ENCODE measurements at places on chromosomes 6 and 20.
A peak's percentile ranks its signal among the peaks of the same experiment; 100 is the strongest.

DNA sequence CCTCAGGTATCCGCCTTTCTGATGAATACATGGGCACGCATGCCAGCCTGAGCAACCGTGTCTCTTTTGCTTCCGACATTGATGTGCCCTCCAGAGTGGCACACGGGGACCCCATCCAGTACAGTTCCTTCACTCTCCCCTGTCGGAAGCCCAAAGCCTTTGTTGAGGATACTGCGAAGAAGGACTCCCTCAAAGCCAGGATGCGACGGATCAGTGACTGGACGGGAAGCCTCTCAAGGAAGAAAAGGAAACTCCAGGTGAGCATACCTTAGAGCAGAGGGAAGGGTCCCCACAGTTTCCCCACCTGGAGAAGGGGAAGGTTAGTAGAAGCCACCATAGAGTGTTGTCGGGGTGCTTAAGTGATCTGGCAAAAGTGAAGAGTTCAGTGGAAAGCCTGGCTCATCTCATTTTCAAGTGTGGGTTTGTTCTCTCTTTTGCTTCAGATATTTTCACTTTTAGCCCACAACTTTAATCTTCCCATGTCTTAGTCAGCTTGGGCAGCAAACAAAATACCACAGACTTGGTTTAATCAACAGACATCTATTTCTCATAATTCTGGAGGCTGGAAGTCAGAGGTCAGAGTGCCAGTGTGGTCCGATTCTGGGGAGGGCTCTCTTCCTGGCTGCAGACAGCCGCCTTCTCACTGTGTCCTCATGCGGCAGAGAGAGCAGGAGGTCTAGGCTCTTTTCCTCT is 133.5 kb upstream of the CLDN20 start:
- no peak for DNase-seq

GRCh38 chr6:142746524-142746923 is 198.5 kb downstream of the HIVEP2 start:
- no peak for DNase-seq

DNA sequence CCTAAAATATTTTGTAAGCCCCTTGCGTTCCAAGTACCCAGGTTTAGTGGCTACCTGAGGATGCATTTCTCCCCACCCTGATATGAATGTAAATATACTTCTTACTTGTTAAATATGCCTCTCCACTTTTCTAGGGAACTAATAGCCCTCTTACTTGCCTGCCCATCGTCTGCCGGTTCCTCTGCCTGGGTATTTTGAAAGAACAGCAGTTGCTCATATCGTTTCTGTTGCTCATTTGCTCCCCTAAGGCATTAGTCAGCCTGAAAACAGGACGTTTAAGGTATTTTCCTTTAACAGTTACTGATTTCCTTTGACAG is 141.3 kb upstream of the CARMIL1 start:
- DNase-seq, result no peak

- DNase-seq, result peak; percentile 72
Measured at GRCh38 chr20:63238514-63239125, 2.9 kb downstream of the BIRC7 start.

- peak; percentile 52 for DNase-seq
Measured at GRCh38 chr6:163661272-163661671, 246.8 kb downstream of the QKI start.

- peak; percentile 80 for DNase-seq
Measured at GRCh38 chr6:46491201-46491627, at the start of gene RCAN2. Gene RCAN2, minus strand, starts transcription at chr6:46491449.

DNA sequence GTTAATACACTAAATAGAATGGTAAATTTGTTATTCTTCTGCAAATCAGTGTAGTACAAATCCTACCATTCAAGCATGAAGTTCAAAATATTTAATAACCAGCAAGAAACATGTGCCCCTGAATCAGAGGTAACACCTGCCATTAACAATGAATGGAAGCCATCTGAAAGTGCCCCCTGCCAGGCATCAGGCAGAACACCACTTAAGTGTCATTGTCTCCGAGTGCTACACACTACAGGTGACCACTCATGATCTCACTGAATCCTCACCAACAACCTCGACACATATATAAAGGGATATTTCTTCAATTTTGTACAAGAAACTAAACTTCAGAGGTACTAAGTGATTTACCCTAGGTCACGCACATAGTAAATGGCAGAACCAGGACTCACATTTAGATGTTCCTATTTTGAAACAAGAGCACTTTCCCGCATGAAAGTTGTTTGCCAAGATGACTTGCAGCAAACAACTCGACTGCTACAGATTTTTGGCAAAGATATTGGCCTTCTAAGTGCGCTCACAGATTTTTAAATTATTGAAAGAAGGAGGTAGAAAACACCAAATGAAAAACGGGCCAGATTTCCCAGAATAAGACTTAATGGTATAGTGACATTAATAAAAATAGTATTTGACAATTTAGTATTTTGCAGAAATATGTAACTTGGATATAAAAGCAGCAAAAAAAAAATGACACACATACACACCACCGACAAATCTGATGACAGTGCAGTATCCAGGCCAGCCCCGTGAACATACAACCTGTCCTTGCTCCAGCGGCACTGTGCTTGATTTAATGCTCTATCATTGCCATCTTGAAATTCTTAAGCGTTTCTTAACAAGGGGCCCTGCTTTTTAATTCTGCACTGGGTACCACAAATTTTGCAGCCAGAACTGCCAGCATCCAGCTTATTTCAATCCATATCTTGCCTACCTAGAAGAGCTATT is 274.5 kb downstream of the ALDH8A1 start:
- peak; percentile 94 for DNase-seq

Measured in NCI-H69 (cell line).